ENCODE measurements at places on chromosomes 5 and 9.

DNA sequence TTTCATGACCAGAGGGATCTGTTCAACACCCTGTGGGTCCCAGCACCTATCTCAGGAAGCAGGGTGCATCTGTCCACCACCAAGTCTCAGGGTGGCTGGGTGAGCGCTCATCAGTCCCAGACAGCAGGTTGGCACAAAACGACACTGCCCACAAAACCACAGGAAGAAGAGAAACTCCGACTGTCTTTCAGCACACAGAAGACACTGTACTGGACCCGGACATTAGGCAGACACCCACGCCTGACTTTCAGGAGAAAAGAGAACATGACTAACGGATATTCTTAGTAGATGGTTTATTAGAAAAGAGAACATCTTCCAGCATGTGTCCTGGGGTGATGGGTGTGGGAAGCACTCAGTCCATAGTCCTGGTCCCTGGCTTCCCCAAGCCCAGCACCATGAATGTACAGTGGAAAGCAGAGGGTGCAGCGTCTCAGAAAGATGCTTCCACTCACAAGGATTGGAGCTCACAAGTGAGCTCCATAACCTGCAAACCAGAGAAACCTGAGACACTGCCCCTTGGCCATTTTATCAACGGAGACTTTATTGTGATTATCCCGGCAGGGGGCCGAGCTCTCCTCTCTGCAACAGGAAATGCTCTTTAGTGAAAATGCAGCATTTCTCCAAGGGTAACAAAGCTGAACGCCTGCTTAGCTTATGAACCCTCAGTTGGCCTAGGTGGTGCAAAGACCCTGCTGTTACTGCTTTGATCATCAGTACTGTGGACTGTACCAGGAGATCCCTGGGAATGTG is 35.8 kb upstream of the LCP2 start:
- no peak for DNase-seq

GRCh38 chr9:78778861-78779374 is 482.0 kb downstream of the PSAT1 start:
- peak; percentile 38 for DNase-seq

GRCh38 chr5:133830911-133831310 is 137.5 kb downstream of the C5orf15 start:
- no peak for DNase-seq

DNA sequence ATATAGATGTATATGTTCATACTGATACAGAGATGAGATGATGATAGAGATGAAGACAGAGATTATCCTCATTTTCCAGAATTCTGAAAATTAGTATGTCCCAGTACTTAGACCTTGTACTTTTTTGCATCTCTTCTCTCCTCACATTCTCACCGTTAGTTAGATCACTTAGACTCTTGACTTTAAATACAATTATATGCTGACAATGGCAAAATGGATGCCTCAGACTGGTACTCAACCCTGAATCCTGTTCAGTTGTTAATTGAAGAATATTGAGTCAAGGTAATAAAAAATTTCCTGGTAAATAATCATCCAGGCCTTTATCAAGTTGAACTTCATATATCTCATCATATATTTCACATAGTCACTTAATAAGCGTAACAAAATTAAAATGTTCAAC is 505.4 kb downstream of the EFNA5 start:
- no peak for DNase-seq

- DNase-seq = no peak
These were observed 219.0 kb downstream of the BNC2 start for GRCh38 chr9:16651446-16651964.

- no peak for DNase-seq
These were observed 71.8 kb downstream of the TNC start for GRCh38 chr9:115046199-115046598.

- no peak for DNase-seq
These were observed 102.3 kb upstream of the MAP3K1 start for GRCh38 chr5:56712895-56713591.

DNA sequence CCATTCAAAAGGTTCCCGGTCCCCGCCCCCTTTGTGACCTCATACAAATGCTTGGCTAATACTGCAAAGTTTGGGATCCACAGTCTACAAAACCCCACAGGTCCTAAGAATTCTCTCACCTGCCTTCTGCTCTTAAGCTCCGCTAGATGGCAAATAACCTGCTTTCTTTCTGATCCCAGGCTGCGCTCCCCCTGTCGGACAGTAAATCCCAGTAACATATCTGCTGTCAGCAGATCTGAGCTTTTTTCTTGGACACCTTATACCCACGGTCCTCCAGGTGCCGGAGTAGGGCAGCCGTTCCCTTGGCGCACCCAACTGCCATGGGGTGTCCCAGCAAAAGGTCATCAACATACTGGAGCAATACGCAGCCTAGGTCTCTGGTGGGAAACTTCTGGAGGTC is 39.0 kb upstream of the PPP1R26 start:
- DNase-seq = no peak

GRCh38 chr5:119058979-119059529 is 11.8 kb upstream of the DMXL1 start:
- no peak for DNase-seq

DNA sequence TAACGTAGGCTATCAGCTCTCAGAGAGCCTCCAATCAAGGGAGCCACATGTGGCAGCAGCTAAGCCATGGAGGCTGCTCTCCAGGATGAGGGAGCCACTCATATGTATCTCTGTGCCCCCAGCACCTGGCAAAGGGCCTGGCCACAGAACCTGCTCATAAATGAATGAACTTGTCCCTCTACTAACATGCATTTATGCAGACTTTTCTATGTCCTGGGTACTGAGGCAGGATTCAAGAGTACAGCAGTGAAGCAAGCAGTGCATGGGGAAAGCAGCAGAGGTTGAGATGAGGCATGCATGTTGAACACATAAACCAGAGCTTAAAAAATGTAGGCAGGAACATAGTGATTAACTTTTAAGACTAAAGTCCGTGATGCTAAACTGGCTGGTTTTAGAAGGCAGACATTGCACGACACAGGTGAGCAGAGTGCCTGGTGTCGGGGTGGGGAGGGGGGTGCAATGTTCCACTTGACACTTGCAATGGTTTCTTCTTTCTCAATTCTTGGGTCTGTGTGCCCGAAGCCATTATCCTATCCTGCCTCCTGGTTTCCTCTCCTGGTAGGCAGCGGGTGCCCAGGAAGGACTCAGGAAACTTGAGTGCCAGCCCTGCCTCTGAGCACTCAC is 142.8 kb upstream of the ALDH1B1 start:
- no peak for DNase-seq

- no peak for DNase-seq
These were observed 56.6 kb downstream of the ZNF510 start for GRCh38 chr9:96721303-96721702.

GRCh38 chr5:130963798-130964197 is 201.3 kb downstream of the HINT1 start:
- DNase-seq = no peak

GRCh38 chr5:133220851-133221674 is 169.2 kb downstream of the HSPA4 start:
- DNase-seq = no peak

DNA sequence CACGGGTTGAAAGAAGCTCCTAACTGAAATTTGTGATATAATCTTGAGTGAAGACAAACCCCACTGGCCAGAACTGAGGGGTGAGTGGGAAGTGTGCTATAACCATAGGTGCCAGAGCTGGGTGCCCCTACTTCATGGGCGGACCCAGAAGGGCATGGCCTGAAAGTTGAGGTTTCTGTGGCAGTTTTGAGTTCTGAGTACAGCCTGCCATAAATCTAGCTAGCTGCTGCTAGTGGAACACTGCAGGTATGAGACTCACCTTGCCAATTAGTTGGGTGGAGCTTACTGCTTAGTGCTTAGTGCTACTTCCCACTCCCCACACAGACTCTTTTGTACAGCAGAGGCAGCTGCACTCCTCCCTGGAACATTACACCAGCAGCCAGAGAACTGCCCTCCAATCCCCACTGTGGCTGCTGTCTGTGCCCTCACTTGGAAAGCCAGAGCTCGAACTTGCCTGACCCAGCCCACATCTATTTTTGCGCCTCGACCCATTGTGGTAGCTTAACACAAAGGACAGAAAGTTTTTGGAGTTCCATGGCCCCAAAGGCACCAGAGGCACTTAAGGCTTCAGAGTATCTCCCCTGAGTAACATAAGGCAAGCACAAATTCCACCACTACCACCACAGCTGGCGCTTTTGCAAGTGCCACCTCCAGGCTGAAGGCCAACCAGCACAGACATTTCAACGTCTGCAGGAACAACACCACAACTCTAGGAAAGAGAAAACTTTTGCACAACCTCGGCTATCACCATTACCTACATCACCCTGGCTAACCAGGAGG is 27.1 kb upstream of the PTGER4 start:
- no peak for DNase-seq

DNA sequence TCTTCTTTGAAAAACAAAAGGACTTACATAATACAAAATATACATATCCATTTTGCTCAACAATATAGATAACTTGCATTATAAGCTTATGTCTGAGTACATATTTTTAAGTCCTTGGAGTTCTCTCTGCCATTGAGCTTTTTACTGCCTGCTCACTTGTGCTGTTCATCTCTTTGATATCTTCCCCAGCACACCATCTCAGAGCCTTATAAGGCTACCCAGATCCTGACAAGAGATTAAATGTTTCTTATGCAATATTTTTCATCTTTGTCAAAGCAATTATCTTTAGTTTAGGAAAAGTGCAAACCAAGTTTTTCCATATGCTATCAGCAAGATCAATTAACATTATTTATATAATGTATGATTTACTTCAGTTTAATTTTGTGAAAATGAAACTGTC is 60.7 kb upstream of the ITGA1 start:
- no peak for DNase-seq

- DNase-seq = no peak
These were observed 427.4 kb downstream of the CTNND2 start for GRCh38 chr5:11476866-11477265.

DNA sequence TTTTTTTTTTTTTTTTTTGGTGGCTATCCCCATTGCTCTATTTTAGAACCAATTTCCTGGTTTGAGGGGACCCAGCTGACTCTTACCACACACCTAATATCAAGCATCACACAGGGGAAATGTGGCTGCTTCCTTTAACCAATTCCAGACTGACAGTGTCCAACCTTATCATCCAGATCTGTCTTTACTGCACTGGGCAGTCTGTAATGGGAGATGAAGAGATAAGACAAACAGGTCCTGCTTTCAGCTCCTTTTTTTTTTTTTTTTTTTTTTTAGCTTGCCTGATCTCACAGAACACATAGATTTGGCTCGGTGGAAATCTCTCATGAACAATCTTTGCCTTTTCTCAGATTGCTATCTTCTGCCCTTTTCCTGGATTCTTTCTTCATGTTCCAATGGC is 198.8 kb upstream of the TYRP1 start:
- no peak for DNase-seq

GRCh38 chr5:607541-608428 is 4.4 kb upstream of the CEP72 start:
- no peak for DNase-seq

- DNase-seq = no peak
These were observed 1365.5 kb upstream of the CDH9 start for GRCh38 chr5:28403846-28404245.

DNA sequence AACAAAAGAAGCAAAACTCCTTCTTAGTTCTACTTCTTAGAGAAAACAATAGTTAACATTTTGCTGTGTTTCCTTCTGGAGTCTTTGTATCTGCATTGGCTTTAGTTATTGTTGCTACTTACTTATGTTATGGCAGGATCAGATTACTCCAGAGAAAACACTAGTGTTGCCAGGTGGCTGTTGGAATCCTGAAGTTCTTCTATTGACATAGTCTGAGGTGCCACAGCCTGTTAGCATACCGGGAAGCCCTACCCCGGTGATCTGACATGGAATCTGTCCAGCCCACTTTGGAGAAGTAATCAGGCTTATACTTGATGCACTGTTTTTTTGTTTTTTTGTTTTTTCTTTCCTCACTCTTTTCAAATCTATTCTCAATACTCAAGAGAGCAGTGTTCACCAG is 68.5 kb upstream of the CEP78 start:
- DNase-seq = no peak

DNA sequence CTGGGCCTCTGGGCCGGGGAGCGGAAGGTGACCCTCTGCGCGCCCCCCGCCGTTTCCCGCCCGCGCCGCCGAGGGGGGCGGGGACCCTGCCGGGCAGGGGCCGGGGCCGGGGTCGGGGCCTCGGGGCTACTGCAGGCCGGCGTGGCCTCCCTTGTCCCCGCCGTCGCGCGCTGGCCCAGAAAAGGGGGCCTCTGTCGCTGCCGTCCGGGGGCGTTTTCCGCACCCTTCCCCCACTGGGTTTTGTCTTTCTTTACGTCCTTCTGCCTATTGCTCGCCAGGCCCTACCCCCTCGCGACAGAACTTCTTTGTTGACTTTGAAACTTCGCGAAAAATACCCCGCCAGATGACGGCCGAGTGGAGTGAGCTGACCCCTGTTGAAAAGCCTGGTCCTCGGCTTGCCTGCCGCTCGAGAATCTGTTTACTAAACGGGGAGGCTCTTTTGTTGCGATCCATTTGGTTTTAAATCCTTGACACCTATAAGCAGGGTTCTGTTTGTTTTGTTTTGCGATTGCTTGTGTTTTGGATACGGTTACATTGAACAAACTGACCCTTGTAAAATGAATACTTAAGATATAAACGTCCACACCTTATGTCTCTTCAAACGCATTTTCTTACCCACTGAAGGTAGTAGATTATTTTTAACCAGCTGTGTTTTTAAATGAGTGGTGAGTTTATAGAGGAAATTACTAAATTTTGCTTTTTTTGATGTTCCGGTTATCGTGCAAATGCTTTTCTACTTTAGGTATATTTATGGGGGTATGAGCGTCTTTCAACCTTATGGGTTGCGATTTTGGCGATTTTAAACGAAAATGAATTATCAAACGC is 765 bp downstream of the MARCHF6 start:
- peak; percentile 43 for DNase-seq

DNA sequence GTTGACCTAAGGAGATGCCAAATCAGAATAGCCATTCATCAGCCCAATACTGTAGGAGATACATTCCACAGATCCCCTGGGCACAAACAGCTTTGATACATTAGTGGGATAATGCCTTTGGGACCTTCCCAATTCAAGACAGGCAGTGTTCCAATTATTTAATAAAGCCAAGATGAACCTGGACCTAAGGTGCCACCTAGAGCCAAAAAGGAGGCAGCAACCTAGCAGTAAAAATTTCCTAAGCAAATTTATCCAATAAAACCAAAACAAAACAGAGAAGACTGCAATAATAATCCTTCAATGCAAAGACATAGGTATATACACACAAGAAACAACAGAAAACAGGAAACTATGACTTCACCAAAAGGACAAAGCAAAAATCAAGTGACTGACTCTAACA is 253.0 kb downstream of the HINT1 start:
- DNase-seq = no peak

- peak; percentile 27 for DNase-seq
These were observed 70.1 kb downstream of the KIAA1958 start for GRCh38 chr9:112556497-112557442.

DNA sequence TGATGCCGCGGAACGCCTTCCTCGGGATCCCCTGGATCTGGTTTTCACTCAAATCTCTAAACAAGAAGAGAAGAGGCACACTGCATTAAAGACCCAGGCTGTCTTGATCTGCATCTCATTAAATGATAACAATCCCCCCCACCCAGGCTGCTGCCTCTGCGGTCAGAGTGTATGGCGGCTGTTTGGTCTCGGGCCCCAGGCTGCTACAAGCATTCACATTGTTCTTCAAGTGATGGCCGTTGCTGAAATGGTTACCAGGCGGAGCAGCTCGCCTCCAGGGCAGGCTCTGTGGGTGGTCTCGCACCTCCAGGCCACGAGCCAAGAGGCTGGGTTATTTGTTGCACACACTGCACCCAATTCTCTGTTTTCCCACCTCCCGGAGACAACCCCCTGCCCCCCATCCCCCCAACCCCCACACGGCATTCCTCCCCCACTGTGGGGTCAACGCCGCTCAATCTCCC is 304.1 kb upstream of the PANK3 start:
- no peak for DNase-seq
